Activated CD4-positive, alpha-beta T cell treated with anti-CD3 and anti-CD28 coated beads for 1 hour (primary cell): ENCODE measurements at places on chromosomes 1 and 21.

GRCh38 chr1:244339073-244339692 lies 112.5 kb downstream of the ADSS2 start:
- DNase-seq = no peak

DNA sequence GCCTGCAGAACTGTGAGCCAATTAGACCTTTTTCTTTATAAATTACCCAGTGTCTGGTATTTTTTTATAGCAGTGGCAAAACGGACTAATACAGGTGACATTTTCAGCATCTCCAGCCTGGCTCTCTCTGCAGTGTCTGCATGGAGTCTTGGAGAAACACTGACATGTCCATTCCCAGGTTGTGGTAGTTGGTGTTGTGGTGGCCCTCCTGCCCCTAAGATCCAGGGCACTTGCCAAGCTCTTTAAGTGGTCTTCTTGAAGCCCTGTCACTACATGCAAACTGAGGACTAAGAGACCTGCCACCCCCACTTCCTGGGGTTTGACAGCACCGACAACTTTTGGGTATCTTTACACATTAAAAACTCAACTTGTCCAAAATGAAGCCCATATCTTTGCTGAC lies 419.4 kb downstream of the NPHP4 start:
- DNase-seq = no peak

DNA sequence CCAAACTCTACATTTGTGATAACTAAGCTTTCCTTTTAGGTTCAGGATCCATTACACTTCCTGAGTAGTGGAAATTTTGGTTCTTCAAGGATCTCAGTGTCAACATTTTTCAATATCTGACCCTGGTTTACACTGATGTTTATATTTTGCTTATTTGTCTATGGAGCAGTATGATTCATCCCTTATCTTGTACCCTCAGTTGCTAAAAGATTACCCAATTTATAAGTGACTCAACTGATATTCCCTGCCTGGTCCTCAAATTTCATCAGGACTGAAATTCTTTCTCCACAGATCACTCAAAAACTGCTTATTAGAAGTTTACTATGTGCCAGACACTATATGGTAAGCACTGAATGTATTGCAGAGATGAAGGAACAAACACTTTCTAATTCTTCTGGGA lies 139.1 kb upstream of the CHRM3 start:
- no peak for DNase-seq

DNA sequence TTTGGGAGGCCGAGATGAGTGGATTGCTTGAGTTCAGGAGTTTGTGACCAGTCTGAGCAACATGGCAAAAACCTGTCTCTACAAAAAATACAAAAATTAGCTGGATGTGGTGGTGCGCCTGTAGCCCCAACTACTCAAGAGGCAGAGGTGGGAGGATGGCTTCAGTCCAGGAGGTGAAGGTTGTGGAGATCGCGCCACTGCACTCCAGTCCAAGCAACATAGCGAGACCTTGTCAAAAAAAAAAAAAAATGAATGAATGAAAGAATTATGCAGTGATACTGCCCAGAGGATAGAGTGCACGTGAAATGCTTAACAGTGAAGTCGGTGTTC lies 429 bp upstream of the DPH2 start:
- no peak for DNase-seq

GRCh38 chr1:43152866-43153265 lies 19.2 kb downstream of the EBNA1BP2 start:
- DNase-seq = no peak

DNA sequence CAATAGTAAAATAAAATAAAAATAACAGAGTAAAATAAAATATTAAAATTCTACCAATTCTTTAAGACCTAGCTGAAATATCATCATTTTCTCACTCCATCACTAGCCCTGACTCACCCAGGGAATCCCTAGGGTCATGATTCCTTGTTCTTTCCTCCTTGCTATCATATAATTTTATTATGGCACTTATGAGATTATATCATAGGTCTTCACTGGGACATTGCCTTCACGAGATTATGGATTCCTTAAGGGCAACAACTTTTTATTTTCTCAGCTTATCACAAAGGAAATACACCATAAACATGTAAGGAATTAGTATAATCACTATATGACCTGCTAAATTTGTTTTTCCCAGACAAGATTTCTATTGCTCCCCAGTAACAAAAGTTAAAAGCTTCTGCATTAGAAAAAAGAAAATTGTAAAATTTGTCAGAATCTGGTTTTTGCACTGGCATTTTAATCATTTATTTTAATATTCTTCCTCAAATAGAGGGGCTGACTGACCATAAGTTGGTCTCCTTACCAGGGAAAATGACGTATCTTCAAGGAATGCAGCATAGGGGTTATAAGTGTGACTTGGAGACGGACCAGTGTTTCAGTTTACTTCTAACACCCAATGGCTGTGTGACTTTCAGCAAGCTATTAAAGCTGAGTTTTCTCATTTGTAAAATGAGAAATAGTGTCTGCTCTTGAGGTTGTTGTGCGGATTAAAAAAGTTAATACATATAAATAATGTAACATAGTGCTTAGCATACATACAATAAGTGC lies 8.8 kb upstream of the CLCA4 start:
- DNase-seq = no peak

GRCh38 chr1:70503358-70503757 lies 92.3 kb downstream of the CTH start:
- DNase-seq = no peak

GRCh38 chr1:36080801-36081200 lies 3.1 kb upstream of the TEKT2 start:
- DNase-seq = no peak

GRCh38 chr21:43726686-43727518 lies 8.0 kb downstream of the PDXK start:
- no peak for DNase-seq

DNA sequence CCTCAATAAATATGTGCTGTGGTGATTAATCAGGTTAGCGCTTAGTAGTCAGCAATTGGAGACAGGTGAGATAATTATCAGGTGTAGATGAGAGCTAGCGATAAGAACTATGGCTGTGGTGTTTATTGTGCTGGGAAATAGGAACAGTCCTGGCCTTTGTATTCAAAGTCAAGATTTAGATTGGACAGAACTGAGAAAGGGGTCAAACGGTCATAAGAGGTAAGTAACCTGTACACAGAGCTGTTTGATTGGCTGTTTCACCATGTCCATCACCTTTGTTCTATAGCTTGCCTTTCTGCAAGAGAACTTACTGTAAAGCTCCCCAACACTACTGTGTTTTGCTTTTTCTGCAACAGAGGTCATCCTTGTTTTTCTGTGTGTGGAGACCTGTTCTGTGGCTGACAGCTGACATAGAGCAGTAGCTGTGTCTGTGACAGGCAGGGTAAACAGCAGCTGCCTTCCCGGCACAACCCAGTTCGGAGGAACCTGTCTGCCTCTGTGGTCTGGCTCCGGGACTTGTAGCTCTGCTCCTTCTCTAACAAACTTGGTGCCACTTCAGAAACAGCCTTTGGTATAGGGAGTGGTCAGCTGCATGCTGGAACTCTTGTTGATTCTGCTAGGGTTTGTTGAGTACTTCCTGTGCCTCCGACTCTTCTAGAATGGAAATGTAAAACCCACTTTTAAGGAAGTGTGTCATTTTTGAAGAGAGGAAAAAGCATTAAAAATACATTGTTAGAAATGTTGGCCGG lies 21.1 kb upstream of the CDC42 start:
- no peak for DNase-seq

DNA sequence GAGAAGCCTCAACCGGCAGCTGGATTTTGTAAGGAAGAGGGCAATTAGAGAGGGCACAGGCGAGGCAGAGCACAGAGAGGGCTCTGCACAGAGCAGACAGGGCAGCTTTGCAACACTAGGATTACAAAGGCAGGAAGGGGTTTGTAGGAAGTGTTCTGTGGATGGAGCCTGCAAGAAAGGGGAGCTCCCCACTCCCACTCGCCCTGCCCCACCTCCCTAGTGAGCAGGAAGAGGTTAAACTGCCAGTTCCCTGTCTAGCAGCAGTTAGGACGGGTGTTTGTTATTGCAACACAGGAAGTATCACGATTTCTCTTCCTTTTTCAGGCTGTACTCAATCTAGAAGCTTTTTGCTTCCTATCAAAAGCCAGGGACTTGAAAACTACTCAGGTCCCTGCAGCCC lies 63.3 kb upstream of the LRRC8D start:
- no peak for DNase-seq

DNA sequence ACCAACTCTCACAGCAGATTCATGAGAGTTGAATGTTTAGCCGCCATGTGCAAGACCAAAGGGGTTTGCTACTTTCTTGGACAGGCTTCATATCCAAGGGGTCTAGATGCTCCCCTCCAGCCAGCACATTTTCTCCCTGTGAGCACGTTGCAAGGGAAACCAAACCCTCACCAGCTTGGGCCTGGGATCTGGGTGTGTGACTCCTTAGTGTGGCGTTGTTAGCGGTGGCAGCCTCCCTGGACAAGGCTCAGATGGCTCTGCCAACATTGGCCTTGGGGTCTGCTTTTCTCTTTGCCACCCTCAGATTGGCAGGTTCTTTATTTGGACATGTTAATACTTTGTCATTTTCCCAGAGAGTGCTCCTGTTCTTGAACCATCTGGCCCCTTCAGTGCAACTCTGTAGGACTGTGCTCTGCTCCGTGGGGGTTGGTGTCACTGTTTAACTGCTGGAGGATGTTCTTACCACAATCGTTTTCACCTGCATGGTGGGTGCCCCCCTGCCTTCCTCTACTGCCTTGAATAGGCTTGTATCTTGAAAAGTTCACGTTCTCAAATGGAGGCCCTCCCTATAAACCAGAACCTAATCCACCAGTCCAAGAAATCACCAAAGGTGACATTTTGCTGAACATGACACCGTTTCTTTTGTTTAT lies 13.4 kb downstream of the ABCG1 start:
- no peak for DNase-seq

GRCh38 chr1:7069931-7070330 lies 284.7 kb downstream of the CAMTA1 start:
- DNase-seq = no peak

- DNase-seq = no peak
These were observed 102.3 kb upstream of the F3 start for GRCh38 chr1:94643819-94644218.

GRCh38 chr1:170887726-170888125 lies 47.6 kb upstream of the MROH9 start:
- no peak for DNase-seq

- DNase-seq = no peak
These were observed 30.4 kb downstream of the WNT9A start for GRCh38 chr1:227917081-227917950.

DNA sequence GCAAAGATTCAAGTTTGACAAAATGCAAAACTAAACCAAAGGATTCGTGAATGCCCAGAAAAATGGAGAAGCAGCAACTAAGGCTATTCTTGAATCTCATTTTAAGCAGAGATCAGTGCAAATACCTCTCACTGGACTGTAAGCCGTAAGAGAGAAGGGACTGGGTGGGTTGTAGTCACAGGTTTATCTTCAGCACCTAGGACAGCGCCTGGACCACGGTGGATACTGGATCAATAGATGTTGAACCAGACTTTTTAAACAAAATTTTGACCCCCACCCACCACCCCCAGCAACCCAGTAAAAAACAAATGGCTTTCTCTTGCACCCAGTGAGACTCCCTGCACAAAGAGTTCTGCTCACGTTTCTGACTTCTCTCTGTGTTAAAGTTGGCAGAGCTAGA lies 347.1 kb downstream of the AJAP1 start:
- no peak for DNase-seq

- DNase-seq = no peak
These were observed 12.6 kb upstream of the HMGN2 start for GRCh38 chr1:26459573-26460031.

DNA sequence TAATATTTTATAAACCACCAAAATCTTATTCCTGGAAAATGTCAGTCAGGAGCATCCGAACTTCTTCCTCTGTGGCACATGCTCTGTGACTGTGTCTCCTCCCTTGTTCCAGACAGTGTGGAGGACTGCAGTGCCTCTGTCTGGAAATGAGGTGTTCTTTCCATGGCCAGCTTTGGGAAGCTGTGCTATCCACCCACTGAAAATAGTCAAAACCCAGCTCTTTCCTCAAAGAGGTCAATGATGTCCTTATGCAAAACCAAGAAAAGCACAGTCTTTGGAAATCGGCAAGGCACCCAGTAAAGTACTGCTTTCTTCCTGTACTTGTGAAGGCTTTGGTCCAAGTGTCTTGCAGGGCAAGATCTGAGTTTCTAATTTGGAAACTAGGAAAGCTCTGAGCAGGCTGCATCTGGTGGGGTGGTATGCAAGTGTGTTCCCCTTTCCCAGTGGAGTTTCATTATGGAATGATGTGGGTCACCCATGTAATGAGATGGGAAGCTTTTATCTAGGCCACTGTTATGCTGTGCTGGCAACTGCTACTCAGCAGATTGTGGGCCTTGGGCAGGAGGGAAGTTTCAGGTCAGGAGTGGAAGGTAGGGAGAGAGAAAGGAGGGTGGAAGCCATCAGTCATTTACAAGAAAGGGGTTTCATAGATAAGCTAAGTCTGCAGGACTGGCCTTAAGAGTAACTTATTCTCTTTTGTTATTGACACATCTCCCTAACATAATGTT lies 6.0 kb downstream of the KIAA0040 start:
- DNase-seq = no peak

DNA sequence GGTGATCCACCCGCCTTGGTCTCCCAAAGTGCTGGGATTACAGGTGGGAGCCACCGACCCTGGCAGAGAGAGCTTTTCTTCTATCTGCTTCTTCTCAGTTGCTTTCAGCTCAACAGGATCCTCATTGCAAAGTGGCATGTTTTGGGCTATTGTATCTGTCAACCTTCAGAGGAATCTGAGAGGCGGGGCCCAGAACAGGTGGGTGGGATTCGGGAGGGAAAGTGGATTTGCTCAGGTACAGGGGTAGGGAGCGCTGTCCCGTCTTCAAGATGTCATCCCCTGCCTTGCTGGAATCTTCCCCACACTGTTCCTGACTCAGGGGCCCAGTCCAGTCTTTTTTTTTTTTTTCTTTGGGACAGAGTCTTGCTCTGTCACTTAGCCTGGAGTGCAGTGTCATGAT lies 26.9 kb upstream of the RCC2 start:
- DNase-seq = no peak
